ENCODE measurements at places on chromosomes 3 and 15.

DNA sequence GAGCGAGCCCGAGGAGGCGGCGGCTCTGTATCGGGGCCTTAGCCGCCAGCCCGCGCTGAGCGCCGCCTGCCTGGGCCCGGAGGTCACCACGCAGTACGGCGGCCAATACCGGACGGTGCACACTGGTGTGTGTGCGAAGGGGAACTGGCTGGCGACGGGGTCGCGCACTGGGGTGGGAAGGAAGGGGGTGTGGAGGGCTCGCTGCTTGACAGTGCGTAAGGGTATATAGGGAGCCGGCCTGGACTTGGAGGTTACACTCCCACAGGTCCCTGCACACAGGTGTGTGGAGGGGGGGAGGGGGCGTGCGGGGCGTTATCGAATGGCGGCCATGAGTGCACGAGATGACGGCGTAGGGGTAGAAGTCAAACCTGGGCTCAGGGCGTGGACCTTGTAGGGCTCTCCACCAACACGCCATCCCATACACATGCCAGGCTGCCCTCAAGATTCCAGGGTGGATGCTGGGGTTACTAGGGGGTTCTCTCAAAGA lies 389 bp downstream of the APEH start:
- no peak for DNase-seq

GRCh38 chr3:37129871-37130270 lies 44.5 kb downstream of the LRRFIP2 start:
- DNase-seq = peak; percentile 12

DNA sequence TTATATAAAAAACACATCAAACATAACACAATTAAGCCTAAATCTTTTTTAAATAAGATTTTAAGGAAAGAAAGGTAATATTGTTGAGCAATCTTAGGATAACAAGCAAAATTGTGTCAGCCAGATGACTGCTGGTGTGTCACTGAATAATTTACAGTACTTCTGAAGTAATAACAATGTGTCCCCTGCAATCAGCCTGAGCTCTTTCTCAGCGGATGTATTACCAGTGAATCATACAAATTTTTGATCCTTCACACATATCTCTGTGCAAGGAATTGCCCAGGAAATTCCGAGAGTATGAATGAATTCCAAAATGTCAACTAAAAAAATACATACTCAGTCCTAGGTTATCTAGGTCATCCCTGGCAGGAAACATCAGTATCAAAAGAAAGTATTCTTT lies 76.6 kb upstream of the PTX3 start:
- no peak for DNase-seq

GRCh38 chr15:43433165-43433564 lies 59.8 kb downstream of the TP53BP1 start:
- DNase-seq = no peak

DNA sequence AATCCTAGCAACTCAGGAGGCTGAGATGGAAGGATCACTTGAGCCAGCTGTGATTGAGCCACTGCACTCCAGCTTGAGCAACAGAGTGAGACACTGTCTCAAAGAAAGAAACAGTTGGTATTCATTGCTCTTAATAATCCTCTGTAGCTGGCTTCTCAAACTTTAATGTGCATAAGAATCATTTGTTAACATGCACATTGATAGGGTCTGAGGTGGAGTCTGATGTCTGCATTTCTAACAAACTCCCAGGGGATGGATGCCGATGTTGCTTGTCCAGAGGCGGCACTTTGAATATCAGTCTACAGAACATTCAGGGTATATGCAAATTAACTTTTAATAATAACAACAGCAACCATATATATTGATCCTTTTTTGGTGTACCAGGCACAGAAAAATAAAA lies 39.9 kb downstream of the NKIRAS1 start:
- DNase-seq = no peak

- DNase-seq = no peak
These were observed 189.1 kb downstream of the GOLGA6L6 start for GRCh38 chr15:20352241-20353200.

GRCh38 chr15:81254916-81255290 lies 58.2 kb downstream of the IL16 start:
- no peak for DNase-seq

DNA sequence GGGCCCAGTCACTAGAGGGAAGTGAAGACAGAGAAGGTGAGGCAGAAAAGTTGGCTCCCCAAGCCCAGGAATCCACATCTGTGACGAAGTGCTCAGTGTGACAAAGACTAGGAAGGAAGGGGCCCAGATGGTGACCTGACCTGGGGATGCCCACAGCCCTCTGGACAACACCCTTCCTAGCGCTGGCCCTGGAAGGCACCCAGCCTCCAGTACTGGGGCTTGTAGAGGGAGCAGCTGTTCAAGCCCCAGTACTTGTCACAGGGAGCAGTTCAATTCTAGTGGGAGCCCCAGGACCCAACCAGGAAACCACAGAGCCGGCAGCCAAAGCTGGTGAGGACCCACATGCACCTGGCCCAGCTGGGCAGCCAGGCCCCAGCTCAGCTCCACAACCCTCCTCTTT lies 190.8 kb downstream of the XXYLT1 start:
- no peak for DNase-seq

DNA sequence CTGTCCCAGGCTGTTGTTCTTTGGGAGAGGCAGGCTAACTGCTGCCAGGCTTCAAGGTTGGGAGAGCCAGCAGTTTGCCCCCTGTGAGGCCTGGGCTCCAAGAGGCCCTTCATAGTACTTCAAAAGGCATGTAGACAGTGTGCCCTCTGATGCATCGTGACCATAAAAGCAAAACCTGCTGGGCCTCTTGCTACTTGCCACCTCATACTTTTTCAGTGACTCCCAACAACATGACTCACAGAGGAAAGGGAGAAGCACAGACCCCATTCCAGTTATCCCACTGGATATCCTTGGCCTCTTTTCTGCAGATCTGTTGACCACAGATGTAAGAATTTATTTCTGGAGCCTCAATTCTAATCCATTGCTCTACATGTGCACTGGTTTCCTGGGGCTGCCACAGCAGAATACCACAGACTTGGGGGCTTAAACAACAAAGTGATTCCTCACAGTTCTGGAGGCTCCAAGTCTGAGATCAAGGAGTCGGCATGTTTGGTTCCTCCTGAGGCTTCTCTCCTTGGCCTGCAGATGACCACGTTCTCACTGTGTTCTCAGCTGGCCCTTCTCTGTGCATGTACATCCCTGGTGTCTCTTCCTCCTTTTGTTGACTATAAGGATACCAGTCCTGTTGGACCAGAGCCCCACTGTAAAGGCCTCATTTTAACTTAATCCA lies 8.9 kb upstream of the NSMCE3 start:
- no peak for DNase-seq

DNA sequence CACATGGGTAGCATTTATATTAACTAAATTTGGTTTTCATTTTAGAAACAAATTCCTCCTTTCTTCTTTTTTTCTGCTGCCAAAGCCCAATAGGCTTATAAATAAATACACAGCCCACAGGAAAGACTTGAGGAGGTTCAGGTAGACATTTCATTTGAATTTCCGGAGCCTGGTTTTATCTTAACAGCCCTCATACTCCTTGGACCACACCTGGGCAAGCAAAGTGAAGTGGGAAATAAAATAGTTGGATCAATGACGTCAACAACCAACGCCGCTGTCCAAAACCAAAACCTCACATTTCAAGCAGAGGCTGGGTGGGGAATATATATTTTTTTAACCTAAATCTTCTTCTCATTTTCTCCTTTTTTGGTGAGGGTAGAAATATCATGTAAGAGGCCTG lies 53.2 kb downstream of the RFTN1 start:
- no peak for DNase-seq

GRCh38 chr3:132461544-132461943 lies 44.2 kb downstream of the DNAJC13 start:
- no peak for DNase-seq

DNA sequence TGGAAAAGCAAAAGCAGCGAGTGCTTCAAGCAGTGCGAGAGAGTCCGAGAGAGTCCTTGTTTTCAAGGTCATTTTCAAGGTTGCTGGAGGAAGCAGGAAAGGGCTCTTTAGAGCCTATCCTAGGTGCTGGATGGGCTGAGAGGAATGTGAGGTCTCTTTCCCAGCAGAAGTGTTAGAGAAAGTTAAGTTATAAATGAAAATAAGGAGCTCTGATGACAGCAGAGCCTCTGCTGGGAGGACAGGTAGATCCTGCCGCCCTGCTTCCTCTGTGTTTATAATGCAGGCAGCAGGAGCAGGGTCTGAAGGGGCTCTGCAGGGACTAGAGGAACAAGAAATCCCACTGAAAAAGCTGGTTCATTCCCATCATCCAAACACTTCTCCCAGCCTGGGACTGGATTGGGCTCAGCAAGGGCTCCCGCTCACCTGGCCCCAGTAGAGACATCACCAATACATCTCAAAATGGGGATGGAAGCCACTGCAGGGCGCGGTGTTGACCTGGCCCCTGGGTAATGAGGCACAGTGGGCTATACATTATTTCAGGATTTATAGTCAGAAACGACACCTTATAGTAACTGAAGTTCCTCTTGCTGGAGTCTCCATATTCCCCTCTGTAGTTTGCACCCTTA lies 41.5 kb upstream of the RAB6B start:
- DNase-seq = no peak

DNA sequence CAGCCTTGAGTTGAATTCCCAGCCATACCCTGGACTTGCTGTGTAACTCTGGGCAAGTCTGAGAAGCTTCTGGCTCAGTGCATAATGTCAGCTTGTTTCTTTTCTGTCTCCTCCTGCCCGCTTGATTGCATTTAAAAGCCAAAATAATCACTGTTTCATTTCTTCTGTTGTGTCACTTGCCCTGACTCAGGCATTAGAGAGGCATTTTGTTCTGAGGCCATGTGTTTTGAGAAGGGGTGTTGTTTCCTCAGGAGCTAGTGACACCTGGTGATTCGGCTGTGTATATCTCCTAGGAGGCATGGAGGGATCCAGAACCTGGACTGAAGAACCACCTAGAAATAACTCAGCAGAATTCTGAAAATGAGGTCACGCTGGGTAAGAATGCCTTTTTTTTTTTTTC lies 16.0 kb downstream of the WDR73 start:
- peak; percentile 36 for DNase-seq
